SK-N-SH (cell line): ENCODE measurements at places on chromosomes 12 and 14.
A peak's percentile ranks its signal among the peaks of the same experiment; 100 is the strongest.

GRCh38 chr14:24915958-24916595, 133.9 kb downstream of the STXBP6 start:
- DNase-seq = no peak

DNA sequence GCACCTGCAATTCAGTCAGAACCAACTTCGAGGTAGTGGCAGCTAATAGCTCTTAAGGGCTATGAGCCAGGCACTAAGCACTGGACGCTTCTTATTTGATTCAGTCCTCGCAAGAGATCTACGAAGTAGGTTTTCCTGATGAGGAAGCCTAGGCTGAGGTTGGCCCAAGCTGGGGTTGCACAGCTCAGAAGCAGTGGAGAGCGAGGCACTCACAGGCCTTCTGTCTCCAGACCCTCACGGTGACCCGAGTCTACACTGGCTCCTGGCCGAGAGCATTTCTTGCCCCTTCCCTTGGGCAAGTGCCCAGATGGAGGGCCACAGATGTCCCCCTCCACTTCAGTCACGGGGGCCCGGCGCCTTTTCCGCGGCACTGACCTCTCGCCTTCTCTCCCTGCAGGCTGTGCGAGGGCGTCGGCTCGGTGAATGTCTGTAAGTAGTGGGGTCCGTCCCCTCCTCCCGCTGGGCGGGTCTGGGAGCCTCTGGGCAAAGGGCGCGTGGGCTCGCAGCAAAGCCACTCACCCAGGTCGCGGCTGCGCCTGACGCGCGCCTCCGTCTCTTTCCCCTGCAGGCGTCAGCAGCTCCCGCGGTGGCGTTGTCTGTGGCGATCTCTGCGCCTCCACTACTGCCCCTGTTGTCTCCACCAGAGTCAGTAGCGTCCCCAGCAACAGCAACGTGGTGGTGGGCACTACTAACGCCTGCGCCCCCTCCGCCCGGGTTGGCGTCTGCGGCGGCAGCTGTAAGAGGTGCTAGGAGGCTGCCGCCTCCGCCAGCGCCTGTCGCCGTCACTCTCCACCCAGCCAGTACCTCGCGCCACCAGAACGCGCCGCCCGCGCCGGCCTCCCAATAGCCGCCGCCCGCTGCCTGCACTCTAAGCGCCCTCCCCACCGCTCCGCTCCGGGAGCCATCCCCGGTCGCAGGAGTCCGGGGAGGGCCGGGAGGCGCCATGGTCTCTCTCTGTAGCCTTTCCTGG, 13.1 kb downstream of the KRT83 start:
- peak; percentile 89 for DNase-seq

DNA sequence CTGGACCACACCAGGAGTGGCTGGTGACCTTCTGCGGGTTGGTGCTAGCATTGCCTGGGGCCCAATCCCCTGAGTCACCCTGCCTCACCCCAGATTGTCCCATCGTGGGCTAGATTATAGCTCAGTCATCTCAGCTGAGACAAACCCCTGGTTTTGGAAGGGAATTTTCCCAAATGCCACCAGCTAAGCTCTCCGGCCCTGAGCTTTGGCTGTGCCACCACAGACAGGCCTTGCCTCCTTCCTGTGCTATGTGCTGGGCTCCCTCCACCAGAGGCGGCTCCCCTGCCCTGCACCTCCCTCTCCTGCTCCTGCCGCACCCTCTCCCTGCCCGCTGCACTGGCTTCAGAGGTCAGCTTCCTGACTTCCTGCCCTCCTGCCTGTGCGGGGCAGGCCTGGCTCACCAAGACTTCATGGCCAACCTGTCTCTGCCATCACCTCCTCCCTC, 196.3 kb downstream of the TSPAN9 start:
- DNase-seq = no peak

DNA sequence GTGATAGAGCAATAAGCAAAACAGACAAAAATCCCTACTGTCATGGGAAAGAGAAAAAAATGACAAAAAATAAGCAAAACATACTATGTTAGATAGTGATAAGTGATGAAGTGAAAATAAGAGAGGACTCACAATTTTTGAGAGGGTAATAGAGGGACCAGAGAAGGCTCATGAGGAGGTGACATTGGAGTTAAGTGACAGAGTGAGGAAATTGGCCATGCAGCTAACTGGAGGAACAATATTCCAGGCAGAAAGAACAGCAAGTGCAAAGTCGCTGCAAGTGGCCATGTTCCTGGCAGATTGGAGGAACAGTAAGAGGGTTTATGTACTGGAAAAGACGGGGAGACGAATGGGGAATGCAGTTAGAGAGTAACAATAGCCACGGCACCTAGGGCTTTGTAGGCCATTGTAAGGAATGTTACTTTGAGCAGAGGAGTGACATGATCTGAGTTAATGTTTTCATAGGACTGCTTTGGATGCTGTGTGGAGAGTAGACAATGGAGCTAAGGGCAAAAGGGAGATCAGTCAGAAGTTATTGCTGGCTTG, 1.4 kb upstream of the SAV1 start:
- no peak for DNase-seq

- DNase-seq = peak; percentile 93
Observed at GRCh38 chr12:39443081-39443928, at the start of gene KIF21A. TSS of gene KIF21A (minus strand) at chr12:39443120. CDS start at chr12:39442970, 150 bp downstream.

DNA sequence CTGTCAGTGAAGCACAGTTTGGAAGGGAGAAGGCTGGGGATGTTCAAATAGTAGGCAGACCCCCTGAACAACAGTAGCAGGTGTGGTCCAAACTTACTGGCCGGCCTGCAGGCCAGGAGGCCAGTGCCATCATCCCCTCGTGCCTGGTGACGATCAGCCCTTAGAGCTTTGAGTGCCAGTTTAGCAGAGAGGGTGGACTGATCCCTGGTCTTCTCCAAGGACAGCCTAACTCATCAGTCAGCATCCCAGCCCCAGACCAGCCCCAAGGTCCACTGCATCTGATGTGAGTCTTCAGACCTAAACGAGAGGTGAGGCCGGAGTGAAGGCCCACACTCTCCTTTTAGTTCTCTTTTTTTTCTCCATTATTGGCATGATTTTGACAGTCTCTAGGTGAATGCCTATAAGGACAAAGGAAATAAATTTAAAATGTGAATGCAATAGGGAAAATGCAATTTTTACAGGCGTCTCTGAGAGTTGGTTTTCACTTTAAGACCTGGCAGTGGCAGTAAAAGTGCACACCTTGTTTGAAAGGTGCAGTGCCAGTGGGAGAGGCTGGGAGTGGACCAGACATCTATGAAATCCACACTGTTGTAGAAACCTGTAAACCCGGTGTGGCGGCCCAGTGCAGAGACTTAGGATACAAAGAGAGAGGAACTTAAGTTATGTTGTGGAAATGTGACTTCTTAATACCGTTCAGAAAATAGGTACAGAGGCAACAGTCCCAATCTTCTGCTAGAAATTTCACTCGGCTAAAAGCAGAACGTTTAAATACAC, 311.2 kb downstream of the CACNA1C start:
- no peak for DNase-seq

- DNase-seq = no peak
Observed at GRCh38 chr14:63477556-63477955, 65.6 kb downstream of the PPP2R5E start.

DNA sequence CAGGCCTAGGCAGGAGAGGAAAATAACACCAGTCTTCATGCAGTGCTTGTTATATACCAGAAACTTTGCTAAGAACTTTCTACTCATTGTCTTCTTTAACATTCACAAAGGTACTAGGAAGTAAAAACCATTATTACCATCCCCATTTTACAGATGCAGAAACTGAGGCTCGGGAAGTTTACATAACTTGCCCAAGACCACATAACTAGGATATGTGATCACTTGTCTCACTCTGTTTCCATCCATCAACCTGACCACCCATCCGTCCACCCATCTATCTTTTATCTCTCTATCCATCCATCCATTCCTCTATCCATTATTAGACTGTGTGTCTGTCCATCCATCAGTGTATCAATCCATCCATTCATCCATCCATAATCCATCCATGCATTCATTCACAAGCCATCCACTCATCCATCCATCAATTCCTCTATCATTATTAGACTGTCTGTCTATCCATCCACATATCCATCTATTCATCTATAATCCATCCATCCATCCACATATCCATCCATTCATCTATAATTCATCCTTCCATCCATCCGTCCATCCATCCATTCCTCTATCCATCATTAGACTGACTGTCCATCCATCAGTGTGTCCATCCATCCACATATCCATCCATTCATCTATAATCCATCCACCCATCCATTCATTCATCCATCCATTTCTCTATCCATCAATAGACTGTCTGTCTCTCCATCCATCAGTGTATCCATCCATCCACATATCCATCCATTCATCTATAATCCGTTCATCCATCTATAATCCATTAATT, 16.5 kb downstream of the SDSL start:
- DNase-seq = no peak

DNA sequence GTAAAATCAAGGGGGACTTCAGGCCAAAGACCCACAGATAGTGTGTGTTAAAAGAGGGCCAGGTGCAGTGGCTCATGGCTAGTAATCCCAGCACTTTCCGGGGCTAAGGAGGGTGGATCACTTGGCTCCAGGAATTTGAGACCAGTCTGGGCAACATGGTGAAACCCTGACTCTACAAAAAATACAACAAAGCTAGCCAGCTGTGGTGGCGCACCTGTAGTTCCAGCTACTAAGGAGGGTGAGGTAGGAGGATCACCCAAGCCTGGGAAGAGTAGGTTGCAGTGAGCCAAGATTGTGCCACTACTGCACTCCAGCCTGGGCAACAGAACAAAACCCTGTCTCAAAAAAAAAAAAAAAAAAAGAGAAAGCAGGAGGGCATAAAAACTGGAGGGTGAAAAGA, 8.5 kb downstream of the VCPKMT start:
- no peak for DNase-seq
